ENCODE measurements at places on chromosomes 4 and X. TPM values are rescaled to one million over a fixed set of nuclear protein-coding genes. Genes with fewer than 3 reads are reported as not detected.

The MAGEB17 gene
- not detected for total RNA-seq

The HPGD gene
- total RNA-seq = 13.8 TPM

The MAN2B2 gene
- 37.9 TPM for total RNA-seq

The CT83 gene
- not detected for total RNA-seq

The XAGE1B gene
- total RNA-seq = not detected

The ANKRD50 gene
- 7.2 TPM for total RNA-seq

The DCAF8L2 gene
- not detected for total RNA-seq

The APLN gene
- total RNA-seq = 0.39 TPM

The DACH2 gene
- total RNA-seq = not detected

The CXCL3 gene
- 1.7 TPM for total RNA-seq

The NPY5R gene
- total RNA-seq = 4.1 TPM

The PRICKLE3 gene
- 11.3 TPM for total RNA-seq

The NXF2B gene
- total RNA-seq = not detected

The SPANXB1 gene
- total RNA-seq = not detected

The ARR3 gene
- total RNA-seq = not detected
